Stimulated activated naive CD4-positive, alpha-beta T cell (primary cell): ENCODE measurements at places on chromosomes 4 and X.

- DNase-seq = no peak
Measured at GRCh38 chr4:110231869-110232268, 33.5 kb upstream of the ELOVL6 start.

DNA sequence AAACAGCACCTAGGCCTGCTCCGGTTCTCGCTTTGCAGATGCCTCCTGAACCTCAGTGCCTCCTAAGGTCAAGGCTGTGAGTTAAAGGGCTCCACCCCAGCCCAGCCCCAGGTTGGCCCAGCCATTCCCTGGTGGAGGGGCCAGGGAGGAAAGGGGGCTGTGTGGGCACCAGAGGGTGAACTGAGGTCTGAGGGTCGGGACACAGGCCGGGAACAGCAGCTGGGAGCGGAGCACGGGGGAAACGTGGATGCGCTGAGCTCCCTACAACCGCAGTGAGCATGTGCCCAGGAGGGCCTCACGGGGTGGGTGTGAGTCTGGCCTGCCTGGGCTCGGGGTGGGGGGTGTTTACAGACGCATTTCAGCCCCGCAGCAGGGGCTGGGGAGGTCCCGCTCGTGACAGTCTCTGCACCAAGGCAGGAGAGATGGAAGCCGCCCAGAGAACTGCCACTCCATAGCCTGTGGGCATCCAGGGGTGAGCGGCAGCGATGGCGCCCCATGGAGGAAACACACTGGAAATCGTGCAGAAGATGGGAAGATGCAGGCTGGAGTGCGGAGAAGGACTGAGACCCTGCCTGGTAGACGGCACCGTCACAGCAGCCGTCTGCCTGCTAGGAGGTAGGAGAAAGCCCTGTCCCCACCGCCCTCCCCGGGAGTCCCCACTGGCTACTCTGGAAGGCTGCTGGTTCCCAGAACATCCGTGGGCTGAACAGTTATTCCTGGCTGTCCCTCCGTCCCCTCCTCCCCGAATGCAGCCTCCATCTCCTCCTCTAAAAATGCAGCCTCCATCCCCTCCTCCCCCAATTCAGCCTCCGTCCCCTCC is 9.9 kb upstream of the SLC25A6 start:
- no peak for DNase-seq

GRCh38 chr4:115154826-115155225 is 41.4 kb upstream of the NDST4 start:
- no peak for DNase-seq

GRCh38 chrX:63652086-63652765 is 132.8 kb downstream of the ARHGEF9 start:
- no peak for DNase-seq

DNA sequence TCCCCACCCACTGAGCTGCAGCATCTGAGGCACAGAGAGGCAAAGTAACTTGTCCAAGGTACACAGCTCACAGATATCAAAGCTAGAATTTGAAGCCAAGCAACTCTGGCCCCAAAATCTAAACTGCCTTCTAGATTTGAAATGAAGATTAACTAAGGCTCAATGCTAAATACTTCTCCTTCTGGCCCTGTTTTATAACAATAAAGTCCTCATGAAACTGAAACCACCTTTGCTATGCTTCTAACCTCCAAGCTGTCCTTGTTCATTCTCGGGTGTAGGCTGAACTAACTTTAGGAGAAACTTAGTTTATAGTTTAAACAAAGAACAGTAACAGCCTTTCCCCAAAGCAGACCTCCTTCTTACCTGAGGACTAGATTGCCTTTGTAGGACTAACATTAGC is 93.6 kb downstream of the DCTD start:
- DNase-seq = no peak

- DNase-seq = no peak
Measured at GRCh38 chr4:181685911-181686310, 557.3 kb upstream of the TENM3 start.

DNA sequence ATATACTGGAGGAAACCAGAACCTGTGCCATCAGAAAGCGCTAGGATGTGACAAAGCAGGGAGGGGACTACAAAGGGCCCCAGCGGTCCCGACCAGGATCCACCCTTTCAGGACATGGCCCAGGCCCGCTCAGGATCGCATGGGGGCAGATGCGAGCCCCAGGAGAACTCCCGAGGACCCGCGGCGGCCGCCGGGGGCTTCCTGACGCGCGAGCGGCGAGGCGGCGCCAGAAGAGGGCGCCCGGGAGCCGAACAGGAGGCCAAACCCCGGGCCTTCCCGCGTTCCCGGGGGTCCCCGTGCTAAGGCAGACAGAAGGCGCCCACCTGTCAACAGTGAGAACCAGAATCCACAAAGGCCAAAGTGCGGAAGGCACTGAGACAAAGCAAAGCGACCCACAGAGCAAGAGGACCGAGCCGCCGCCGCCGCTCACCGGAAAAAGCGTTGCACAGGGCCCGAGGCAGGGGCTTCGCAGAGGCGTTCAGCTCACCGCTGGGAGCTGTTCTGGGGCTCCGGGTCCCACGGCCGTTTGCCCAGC is 7.3 kb upstream of the OPN1LW start:
- DNase-seq = peak; percentile 33

GRCh38 chrX:103630171-103630511 is 1.4 kb downstream of the TCEAL1 start:
- DNase-seq = no peak

DNA sequence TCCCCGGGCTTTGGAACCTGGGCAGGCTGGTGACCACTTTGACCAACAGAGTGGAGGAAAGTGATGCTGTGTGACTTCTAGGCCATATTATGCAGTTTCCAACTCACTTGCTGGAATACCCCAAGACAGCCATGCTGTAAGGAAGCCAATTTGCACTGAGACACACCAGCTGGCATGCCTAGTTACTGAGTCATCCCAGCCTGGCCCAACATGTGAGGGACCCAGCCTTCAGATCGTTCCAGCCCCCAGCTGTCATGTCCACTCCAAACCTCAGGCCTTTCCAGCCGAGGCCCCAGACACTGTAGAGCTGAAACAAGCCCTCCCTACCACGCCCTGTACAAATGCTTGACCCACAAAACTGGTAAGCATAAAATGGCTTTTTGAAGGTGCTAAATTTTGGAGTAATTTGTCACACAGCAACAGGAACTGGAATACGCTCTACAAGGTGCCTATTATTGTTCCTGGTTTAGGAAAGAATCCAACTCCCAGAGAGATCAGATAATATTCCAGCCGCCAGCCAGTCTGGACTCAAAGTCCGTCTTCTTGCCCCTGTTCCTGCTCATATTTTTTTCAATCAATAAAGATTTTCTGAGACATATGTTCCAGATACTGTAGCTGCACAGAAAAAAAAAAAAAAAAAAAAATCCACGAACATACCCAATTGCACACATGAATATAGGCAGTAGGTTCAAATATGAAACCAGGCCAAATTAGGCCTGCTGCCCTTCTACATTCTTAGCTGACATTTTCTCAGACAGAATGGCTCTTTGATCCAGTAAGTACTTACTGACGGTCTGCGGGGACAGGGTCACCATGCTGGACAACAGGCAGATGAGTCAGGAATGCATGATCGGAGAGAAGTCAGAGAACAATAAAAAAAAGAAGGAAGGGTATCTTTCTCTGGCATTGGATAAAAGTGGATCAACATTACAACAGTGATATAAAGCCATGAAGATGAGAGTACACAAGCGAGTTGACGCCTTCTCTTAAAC is 35.1 kb downstream of the SH3KBP1 start:
- no peak for DNase-seq

DNA sequence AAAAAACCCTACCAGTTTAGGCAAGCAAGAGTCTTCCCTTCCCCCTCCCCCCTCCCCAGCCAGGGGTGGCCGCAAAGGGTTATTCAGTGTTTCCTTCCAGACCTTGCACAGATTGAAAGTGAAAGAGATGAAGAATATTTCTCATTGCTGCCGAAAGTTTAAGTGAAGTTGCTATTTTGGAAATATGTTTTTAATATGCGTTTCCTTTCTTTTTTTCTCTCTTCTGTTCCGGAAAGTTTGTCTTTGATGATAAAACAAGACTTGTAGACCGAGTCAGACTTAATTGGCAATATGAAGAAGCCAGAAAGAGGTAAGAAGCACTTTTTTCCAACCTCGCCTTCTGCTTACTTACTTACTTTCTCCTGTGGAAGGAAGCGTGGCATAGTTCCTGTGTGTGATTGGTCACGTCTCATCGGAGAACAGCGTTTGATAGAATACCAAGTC is 58.5 kb upstream of the CLCN4 start:
- DNase-seq = peak; percentile 53

GRCh38 chr4:128698386-128698785 is 111.1 kb upstream of the JADE1 start:
- no peak for DNase-seq

GRCh38 chr4:155904331-155904730 is 835 bp downstream of the TDO2 start:
- no peak for DNase-seq

- no peak for DNase-seq
Measured at GRCh38 chr4:118784776-118785175, 51.1 kb downstream of the SEC24D start.

GRCh38 chrX:2595258-2595657 is 94.5 kb upstream of the DHRSX start:
- no peak for DNase-seq

- DNase-seq = no peak
Measured at GRCh38 chr4:38279077-38279476, 318.9 kb downstream of the PTTG2 start.

- no peak for DNase-seq
Measured at GRCh38 chrX:54794028-54794427, 4.0 kb downstream of the ITIH6 start.

DNA sequence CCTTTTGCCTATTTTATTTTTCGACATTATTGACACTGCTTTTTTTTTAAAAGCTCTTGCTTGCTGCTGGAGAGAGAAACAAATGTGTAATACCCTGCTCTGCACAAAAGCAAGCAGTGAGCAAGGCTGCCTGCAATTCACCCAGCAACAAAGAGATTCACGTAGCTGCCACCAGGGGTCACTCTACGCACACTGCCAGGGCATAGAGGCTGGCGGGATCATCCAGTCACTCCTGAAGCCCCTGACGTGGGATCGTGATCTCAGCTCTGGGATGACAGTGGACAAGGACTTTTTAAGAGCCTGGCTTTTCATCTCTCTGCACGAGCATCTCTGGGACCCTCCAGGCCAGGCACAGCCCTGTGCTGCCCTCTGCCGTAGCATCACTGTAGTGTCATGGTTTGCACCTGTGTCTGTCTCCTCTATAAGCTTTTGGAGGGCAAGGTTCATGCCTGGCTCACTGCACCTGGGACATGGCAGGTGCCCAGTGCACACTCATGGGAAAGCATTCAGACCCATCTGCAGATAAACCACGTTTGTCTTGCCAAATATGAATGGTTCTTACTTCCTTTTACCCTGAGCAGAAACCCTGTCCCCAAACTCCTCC is 19.8 kb downstream of the C4orf50 start:
- DNase-seq = no peak

DNA sequence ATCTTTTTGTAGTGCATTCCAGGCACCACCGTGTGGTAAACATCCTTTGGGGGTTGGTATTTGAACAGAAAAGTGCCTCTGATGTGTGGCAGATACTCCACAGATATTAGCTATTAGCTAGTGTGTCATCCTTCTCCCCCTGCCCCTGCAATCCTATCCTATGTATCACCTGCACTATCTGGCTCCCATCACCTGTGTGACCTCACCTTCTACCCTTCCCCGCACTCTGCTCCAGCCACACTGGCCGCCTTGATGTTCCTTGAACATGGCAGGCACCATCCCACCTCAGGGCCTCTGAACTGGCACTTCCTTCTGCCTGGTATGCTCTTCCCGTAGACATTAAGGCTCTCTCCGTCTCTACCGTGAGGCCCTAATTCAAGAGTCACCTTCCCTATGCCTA is 3.7 kb downstream of the ELK1 start:
- no peak for DNase-seq

GRCh38 chr4:139628184-139629012 is 37.2 kb upstream of the MGST2 start:
- no peak for DNase-seq

GRCh38 chr4:143455211-143455610 is 58.3 kb upstream of the SMARCA5 start:
- DNase-seq = no peak
